GM23248 (cell line): ENCODE measurements at places on chromosomes 5 and 9. TPM values are rescaled to one million over a fixed set of nuclear protein-coding genes. Genes with fewer than 3 reads are reported as not detected.
A peak's percentile ranks its signal among the peaks of the same experiment; 100 is the strongest.

CDKN2A gene
- total RNA-seq = 18.1 and 27.3 TPM in 2 replicates

DNA sequence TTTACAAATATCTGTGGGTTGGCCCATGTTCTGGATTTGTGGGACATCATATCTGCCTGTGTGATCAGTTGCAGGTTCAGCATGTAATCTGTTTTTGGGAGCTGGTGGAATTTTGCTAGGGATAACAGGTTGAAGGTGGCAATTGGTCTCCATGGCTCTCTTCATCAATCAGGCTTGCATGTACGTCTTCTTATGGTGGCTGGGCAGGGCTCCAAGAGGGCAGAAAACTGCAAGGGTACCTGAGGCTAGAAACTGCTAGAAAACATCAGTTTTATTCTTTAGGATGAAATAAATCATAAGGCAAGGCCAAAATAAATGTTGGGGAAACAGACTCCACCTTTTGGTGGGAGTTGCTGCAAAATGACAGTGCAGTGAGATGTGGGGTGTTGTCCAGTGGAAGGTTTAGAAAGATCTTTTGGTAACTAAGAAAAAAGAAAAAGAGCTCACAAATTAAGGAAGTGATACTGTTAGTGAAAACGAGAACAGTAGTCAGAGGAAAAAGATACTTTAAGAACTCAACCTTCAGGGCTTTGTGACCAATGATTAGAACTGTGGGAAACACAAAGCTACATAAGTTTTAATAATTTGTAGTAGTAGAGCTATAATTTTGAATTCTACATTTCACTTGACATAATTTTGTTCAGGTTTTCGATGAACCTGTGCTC is 300.7 kb upstream of the IZUMO3 start:
- no peak for DNase-seq
- no peak overlapping the region for H3K4me3 ChIP-seq
- H3K4me1 ChIP-seq = no peaks in the 10 kb centered on the region
- H3K27me3 ChIP-seq = no peaks in the 10 kb centered on the region

GRCh38 chr5:142748568-142749249 is 21.5 kb upstream of the ARHGAP26 start:
- H3K27me3 ChIP-seq = no peaks in the 10 kb centered on the region
- DNase-seq = no peak
- H3K27ac ChIP-seq = peak overlapping the region; percentile 66
- no peak overlapping the region for H3K4me3 ChIP-seq

DNA sequence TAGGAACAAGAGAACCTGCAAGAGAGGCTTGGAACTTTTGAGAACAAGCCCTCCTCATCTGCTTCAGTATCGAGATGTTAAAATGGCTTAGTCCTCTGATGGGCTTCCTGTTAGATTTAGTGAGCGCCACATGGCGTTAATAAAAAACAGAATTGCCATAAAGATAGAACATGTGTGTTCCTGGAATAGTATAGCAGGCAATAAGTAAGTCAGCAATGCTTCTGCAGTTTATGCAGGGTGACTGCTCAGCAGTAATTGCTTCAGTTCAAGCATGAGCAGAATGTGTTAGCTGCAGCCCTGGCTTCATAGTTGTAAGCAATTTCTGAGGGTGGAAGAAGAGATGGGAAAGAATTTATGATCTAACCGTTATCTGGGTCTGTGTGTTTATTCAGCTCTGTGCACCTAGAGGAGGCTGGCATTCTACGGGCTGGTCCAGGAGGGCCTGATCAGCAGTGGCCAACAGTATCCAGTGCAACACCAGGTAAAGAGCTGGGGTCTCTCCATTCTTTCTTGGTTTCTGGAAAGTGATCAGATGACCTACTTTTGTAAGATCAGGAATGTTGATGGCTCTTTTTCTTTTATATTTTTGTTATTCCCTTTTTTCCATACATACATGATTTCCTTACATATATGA is 15.9 kb downstream of the PCDHAC2 start:
- DNase-seq = no peak
- H3K36me3 ChIP-seq = no peaks in the 10 kb centered on the region
- no peaks in the 10 kb centered on the region for H3K4me1 ChIP-seq
- H3K27me3 ChIP-seq = no peaks in the 10 kb centered on the region

- H3K36me3 ChIP-seq = no peaks in the 10 kb centered on the region
- no peak overlapping the region for H3K4me3 ChIP-seq
- no peaks in the 10 kb centered on the region for H3K27me3 ChIP-seq
These were observed 132.2 kb downstream of the EBF1 start for GRCh38 chr5:158967541-158967940.

DNA sequence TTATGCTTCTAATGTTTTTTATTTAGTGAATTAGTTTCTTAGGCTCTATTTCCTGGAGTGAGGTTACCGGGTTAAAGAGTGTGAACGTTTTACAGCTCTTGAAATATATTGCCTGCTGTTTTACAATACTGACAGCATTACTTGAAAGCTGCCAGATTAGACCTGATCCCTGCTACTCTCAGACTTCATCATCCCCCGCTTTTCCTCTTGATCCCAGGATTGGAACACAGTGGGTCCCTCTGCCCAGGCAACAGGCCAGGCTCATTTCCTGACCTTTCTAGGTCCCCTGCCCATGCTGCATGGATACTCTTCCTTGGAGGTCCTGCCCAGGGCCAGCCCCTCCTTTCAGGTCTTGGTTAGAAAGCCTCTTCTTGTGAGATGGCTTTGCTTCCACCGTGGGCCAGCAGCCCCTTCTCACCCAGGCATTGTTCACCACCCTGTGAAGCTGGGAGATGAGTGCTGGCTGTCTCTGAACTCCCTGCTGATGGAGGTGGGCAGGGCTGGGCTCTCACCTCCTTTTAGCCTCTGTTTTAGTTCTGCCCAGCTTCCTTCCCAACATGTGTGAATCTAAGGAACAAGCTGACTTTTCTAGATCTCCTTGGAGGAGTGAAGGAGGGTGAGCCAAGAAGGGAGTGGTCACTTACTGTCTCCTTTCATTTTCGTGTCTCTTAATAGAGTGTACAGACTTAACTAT is 15.5 kb upstream of the FAM120AOS start:
- H3K27me3 ChIP-seq = no peaks in the 10 kb centered on the region
- peak overlapping the region; percentile 39 for H3K27ac ChIP-seq
- H3K36me3 ChIP-seq = no peaks in the 10 kb centered on the region
- DNase-seq = peak; percentile 65

- no peak overlapping the region for H3K4me3 ChIP-seq
- no peaks in the 10 kb centered on the region for H3K27me3 ChIP-seq
- DNase-seq = peak; percentile 60
- H3K27ac ChIP-seq = no peak overlapping the region
These were observed 55.9 kb downstream of the DAP start for GRCh38 chr5:10704949-10705621.

DNA sequence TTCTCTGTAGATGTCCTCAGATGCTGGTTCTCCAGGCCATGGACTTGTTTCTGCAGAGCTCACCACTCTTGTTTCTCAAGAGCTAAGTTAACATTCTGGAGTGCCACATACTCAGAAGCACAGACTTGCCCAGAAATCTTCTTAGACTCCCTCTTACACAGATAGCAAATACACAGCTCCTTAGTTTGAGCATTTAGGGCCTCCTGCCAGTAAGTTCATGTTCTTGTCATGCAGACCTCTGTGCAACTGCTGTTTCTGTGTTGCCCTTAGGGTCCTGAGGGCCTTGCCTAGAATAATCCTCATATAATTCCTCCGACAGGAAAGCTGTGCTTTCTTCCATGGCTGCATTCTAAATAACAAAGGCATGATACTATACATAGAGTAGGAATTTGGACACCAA is 1.3 kb upstream of the PTPDC1 start:
- no peak overlapping the region for H3K4me3 ChIP-seq
- H3K27ac ChIP-seq = no peak overlapping the region
- H3K36me3 ChIP-seq = no peaks in the 10 kb centered on the region
- H3K27me3 ChIP-seq = no peaks in the 10 kb centered on the region
- peaks cover 21% of the 10 kb centered on the region for H3K4me1 ChIP-seq
- no peak for DNase-seq

DNA sequence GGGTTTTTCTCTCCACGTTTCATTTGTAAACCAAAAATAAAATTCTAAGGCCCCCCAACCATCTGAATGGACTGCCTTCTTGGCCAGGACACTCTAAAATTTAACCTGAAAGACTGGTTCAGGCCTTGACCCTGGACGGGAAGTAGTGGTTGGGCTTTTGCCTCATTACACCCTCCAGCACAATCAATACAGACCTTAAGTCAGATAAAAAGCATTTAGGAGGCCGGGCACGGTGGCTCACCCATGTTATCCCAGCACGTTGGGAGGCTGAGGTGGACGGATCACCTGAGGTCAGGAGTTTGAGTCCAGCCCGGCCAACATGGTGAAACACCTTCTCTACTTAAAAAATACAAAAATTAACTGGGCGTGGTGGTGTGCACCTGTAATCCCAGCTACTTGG is 91.6 kb upstream of the PPP1R26 start:
- no peaks in the 10 kb centered on the region for H3K4me1 ChIP-seq
- no peak overlapping the region for H3K4me3 ChIP-seq
- H3K27ac ChIP-seq = no peak overlapping the region
- H3K36me3 ChIP-seq = no peaks in the 10 kb centered on the region
- no peak for DNase-seq
- peaks cover 6% of the 10 kb centered on the region; the same call in 1 of the 2 replicates for H3K27me3 ChIP-seq
